ENCODE measurements at places on chromosomes 1 and 21.

DNA sequence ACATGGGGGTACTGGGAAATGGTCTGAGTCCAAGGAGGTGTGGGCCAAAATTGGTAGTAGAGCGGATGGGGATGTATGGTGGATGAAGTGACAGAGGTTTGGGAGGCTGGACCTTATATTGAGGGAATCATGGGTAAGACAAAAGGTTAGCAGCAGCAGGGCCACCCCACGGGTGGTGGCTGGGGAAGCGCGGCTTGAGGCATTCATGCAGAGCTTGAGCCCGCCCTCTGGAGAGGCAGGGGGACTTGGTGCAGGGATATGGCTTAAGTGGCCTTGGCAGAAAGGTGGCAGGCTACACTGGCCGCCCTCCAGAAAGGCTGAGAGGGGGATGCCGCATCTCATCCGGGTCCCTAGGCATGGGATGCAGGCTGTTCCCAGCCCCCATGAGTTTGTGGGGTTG lies 31.5 kb downstream of the HMGB4 start:
- DNase-seq = no peak

DNA sequence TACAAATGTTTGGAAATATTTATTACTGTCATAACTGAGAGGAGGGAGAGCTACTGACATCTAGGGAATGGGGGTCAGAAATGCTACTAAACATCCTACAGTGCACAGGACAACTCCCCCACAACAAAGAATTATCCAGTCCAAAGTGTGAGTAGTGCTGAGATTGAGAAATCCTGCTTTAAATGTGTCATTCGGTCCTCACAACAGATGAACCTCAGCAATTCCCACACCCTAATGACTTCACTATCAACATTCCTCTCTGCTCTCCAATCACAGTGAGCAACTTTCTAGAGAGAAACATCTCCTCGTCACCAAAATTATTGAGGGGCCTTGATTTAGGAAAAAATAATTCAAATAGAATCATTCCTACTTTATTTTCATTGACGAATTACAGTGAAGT lies 18.0 kb downstream of the OMA1 start:
- DNase-seq = no peak

DNA sequence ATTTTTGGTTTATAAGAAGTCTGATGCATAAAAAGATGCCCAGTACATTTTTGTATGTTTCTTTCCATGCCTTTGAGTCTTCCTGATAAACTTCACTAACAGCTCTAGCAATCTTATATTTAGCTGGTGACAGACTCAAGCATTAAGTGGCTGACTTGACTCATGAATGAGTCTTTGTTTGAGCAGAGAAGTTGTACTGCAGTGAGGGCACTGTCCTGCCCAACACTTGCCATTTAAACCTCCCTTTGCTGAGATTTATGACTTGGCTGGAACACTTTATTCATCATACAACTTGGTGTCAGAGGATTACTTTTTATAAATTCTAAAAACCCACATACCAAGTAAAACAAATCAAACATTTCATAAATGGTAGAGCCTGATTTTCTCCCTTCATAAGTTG lies 14.6 kb upstream of the CAMSAP2 start:
- DNase-seq = no peak

DNA sequence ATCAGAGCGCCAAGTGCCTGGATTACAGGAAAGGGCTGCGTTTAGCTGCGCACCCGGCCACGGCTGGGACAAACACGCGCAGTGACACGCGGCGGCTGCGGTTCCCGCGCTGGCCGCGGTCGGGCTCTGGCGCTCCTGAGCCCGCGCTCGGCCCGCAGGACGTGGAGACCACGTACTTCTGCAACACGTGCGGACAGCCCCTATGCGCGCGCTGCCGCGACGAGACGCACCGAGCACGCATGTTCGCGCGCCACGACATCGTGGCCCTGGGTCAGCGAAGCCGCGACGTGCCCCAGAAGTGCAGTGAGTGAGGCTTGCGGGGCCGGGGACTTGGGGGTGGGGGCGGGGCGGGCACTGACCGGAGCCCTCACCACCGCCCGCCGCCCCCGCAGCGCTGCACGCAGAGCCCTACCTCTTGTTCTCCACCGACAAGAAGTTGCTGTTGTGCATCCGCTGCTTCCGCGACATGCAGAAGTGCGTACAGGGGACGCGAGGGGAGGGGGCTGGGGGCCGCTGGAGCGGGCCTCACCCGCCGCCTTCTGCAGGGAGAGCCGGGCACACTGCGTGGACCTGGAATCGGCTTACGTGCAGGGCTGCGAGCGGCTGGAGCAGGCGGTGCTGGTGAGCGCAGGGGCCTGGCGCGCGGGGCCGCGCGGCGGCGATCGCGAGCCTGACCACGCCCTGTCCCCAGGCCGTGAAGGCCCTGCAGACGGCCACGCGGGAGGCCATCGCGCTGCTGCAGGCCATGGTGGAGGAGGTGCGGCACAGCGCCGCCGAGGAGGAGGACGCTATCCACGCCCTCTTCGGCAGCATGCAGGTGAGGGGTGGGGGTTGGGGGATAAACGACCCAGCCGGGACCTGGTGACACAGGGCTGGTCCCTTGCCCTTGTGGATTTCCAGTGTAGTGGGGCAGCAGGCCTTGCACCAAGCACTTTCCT lies 3.1 kb downstream of the RNF207 start:
- no peak for DNase-seq

DNA sequence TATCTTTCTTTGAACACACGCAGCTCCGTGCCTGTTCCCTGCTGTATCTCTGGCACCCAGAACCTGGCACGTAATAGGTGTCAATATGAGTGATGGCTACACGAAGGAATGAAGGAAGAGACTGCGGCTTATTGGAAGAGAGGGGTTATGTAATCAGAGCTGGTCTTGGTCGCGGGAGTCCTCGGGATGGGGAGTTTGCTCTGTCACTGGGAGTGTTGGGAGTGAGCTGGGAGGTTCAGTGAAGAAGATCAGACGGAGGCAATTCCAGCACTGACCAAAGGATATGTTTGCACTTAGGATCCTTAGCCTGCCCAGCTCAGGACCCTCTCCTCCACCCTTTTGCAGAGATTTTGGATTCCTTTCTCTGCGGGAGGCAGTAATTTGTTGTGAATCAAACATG lies 709.1 kb downstream of the PTPRU start:
- no peak for DNase-seq

DNA sequence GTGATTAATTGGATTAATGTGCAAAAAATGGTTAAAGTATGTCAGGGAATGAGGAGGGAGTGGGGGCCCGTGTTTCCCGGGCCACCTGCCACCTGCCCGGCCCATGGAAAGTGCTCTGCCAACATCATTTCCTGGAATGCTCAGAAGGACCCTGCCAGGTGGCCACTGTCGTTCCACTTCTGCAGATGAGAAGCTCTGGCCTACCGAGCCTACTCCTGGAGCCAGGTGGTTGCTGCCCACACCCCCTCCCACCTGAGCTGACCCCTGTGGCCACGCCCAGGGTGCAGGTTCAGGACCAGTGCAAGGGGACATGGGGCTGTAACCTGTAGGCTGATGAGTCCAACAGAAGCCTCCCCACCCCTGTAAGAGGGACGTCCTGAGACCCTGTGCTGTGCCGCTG lies 99.7 kb downstream of the PRDM16 start:
- DNase-seq = no peak

DNA sequence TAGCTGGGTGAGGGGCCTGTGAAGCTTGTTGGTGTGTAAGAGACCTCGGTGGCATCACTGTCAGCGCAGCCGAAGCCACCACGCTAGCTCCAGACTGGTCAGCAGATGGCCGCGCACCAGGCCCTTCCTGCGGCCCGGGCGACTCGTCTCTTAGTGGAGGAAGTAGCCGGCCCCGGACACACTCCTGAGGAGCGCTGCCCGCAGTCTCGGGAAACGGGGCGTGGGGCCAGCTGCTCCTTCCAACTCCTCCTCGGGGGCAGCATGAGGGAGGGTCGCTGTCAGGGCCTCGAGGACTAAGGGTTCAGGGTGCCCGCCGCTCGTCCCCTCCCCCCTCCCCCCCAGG lies 20.4 kb downstream of the H3-3A start:
- no peak for DNase-seq

- no peak for DNase-seq
Observed at GRCh38 chr21:28272272-28272992, 720.2 kb downstream of the LTN1 start.

GRCh38 chr1:33008051-33008914 lies 28.4 kb downstream of the AK2 start:
- no peak for DNase-seq

- DNase-seq = no peak
Observed at GRCh38 chr1:99176753-99177152, 87.5 kb upstream of the PLPPR4 start.

DNA sequence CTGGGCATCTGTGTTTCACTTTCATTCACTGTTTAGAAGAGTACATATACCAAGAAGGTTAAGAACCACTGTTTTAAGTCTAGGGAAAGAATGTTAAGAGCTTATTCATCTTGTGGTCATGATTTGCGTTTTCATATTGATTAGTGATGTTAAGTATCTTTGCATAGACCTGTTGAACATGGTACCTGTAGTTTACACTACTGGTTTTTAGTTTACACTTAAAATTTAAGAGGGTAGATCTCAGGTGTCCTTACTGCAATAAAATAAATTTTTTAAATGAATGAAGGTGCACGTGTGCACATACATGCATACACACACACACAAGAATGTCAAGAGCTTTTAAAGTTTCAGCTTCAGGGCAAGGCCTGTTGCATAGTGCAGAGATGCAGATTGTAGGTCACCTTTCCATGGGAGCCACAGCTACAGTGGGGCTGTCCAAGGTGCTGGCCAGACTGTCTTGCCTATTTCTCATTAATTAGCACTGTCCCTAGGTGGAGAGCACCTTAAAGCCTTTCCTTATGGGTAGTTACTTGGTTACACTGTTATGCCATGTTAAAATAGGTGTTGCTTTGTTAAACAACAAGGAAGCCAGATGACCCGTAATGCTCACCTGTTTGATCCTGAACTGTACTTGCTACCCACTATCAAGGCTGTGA lies 543.0 kb upstream of the DAB1 start:
- DNase-seq = no peak

- DNase-seq = no peak
Observed at GRCh38 chr1:162910161-162910560, 49.2 kb upstream of the CCDC190 start.

GRCh38 chr1:117611894-117612483 lies 6.1 kb downstream of the TENT5C start:
- no peak for DNase-seq

Data from stimulated activated CD4-positive, alpha-beta T cell treated with anti-CD3 and anti-CD28 coated beads, Interleukin-12 subunit alpha, Interleukin-12 subunit beta, amount 100 ng/mL, for 24 hours (primary cell).